Iris pigment epithelial cell (primary cell): ENCODE measurements at places on chromosomes 1 and 21.

DNA sequence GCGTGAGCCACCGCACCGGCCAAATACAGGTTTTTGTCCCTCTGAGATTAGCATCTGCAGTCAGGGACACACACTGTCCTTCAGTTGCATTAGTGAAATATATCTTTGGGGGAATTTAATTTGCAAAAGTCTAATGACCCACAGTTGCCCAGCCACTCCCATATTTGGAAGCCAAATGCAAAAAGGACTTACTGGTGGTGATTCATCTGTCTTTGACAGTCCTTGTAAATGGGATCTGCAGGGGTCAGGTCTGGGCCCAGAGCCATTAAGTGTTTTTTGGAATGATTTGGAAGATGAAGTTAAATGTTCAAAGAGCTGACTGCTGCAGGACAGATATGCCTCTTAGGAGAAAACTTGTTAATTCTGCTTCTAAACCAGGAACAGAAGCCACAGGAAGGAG is 44.6 kb upstream of the DNASE2B start:
- no peak for DNase-seq

DNA sequence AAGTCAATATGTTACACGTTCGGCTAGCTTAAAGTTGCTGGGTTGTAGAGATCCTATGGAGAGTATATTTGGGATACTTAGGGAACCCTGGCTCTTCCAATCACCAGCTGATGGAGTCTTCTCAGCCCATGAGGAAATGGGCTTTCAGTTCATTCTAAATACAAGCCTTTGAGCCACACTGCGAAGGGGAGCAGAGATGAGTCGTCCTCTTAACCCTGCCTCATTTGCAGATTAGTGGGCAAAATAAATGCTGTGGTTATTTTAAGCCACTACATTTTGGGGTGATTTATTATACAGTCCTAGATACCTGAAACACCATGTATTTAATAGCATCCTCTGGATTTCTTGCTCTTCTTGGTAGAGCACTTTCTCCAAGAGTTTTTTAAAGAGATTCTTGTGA is 19.0 kb upstream of the VCAM1 start:
- DNase-seq = peak; percentile 24

DNA sequence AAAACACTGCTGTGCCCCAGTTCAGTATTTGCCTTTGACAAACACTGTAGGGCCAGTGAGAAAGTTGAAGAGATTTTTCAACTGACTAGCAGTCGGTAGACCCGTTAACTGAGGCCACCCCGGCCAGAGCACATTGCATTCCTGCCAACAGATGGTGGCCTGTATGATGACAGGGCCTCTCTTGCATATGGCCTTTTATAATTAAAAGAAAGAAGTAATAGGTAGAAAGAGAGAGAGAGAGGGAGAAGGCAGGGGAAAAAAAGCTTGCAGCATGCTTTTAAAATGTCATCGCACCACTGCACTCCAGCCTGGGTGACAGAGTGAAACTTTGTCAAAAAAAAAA is 4.7 kb upstream of the C1orf174 start:
- DNase-seq = no peak

DNA sequence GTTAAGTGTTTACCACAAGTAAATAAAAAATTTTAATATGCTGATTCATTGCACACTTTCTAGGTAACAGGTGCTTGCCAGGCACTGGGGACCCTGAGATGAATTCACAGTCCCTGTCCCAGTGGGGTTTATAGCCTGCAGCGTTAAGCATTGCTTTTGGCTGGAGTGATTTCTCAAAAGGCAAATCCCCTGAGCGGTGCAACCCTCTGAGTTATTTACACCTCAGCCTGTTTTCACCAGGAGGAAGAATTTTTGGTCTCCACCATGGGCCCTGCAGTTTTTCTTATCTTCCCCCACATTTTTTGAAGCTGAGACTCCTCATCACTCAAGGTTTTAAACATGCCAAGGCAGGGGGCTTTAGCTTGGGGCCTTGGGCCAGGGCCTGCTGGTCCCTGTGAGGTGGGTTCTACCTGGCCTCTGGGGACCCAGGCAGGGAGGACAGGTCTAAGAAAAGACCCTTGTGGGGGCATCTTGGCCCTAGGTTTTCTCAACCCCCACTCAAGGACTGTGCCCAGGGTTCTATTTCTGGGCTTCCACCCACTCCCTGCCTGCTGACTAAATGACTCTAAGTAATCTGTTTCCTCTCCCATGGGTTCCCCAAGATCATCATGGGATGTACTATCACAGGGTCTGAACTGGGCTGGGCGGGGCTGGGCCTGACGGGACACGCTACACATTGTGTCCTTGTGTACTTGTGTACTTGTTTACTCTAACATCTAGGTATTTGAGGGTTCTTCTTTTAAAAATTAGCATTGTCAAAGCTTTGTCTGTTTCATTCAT is 10.2 kb upstream of the CHIT1 start:
- no peak for DNase-seq

GRCh38 chr1:205587581-205587980 is 44.2 kb downstream of the ELK4 start:
- no peak for DNase-seq

DNA sequence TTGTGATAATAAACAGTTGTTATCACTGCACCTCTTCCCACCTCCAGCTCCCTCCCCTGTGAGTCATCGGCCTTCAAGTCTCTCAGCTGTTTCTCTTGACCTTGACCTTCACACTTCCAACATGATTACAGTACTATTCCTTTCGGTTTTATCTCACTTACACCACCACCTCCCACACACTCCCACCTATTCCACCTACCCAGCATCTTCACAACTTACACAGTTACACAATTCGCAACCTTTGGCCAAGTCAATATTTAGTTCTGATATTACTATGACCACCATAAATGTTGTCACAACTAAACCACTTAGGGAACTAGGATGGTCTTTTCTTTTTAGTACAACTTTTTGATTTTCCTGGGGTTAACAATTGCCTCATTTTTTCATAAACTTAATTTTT is 60.2 kb downstream of the RIPK4 start:
- DNase-seq = peak; percentile 50

- DNase-seq = peak; percentile 97
Measured at GRCh38 chr1:219324629-219325367, 151.1 kb downstream of the LYPLAL1 start.

DNA sequence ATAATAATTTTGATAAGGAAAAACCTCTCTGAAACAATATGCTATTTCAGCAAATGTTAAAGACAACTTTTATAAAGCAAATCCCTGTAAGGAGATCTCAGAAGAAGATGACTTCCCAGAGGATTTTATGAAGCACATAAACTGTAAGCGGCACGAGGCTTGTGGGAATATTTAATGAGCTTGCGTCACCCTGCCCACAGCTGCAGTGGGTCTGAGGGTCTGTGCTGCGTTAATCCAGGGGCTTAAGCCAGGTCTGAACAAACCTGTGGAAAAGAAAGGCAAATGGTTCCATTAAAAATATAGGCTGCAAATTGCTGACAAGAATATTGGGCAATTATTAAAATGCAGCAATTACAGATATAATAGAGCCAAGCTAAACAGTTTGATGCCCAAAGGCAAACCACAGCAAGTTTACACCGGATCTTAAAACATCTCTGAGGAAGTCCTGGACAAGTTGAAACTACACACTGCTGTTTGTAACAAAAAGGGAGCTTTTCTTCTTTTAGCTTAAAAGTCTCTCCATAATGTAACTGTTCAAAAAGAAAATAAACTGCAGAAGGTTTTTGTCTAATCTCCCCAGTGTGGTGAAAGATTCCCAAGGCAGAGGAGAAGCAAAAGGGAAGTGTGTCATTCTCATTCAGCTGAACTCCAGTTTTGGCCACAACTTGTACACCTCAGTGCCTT is 21.8 kb downstream of the TGFBR3 start:
- peak; percentile 70 for DNase-seq

DNA sequence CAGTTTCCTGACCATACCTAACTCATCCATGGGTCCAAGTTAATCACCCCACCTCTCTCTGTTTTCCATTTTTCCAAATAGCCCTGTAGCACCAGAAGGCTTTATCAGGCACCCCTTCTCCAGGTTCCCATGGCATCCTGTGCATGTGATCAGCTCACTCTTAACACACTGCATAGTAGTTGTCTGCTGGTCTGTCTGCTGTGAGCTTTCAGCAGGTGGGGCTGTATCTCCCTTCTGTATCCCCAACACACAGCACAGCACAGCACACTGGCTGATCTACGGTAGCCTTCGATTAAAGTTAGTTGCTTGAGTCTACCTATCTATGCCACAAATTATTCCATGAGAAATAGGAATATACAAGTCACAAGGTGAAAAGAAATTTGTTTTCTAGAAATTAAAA is 54.3 kb upstream of the C1orf198 start:
- DNase-seq = no peak

DNA sequence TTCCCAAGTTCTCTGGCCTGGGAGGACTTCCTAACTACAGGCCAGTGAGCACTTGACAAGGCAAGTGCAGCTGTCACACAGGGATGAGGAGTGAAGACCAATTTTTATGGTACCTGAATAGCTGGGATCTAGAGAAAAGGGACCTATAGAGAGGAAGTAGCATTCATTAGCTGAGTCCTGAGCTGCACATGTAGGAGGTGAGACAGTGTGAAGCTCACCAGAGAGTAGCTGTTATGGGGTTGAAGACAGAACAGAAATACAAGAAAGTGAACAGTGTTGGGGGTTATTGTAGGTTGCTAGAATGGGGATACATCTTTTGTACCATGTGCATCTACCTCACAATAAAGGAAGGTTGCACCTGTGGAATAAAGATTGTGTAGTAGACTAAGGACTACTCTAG is 37.7 kb upstream of the PYHIN1 start:
- no peak for DNase-seq

GRCh38 chr1:28171246-28171645 is 5.2 kb downstream of the PTAFR start:
- no peak for DNase-seq

GRCh38 chr1:12171206-12172041 is 4.6 kb downstream of the TNFRSF1B start:
- no peak for DNase-seq

- no peak for DNase-seq
Measured at GRCh38 chr1:184429335-184429734, 42.5 kb downstream of the C1orf21 start.

- DNase-seq = no peak
Measured at GRCh38 chr1:95620076-95620475, 386.1 kb downstream of the RWDD3 start.

- peak; percentile 63 for DNase-seq
Measured at GRCh38 chr1:145985502-145986439, 10.6 kb downstream of the TXNIP start.

GRCh38 chr1:44723496-44724295 is 7.3 kb downstream of the RNU5D-1 start:
- no peak for DNase-seq

GRCh38 chr1:159868766-159869165 is 6.3 kb upstream of the VSIG8 start:
- DNase-seq = no peak

DNA sequence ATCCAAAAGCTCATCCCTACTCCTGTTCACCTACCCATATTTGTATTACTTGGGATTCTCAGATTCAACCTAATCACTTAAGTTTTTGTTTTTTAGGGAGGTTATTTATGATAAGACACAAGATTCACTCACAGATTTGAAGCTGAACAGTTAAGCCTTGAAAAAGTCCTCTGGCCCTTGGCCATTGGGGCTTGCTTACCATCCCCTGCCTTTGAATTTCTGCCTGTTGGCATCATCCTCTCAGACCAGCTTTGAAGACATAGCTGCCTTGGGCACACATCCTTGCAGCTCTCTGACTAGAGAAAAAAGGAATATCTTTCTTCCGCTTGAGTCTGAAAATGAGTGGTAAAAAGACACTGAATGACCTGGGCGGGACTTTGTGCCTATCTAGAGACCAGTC is 41.8 kb upstream of the RALGPS2 start:
- peak; percentile 9 for DNase-seq

DNA sequence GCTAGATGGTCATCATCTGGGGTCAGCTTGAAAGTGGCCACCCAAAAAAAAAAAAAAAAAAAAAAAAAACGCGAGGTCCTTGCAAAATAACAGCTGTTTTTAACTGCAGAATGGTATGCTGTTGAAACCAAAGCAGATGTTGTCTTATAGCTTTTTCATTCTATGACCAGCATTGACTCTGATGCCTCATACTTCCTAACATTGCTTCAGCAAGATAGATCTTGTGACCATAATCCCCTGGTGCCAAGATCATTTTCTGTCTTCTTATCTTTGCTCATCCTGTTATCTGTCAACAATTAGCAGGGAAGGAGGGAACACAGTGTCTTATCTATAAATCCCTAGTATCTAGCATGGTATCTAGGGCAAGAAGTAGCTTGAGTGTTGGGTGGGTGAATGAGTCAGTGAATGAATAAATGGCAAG is 181.5 kb downstream of the PLPP3 start:
- DNase-seq = no peak

DNA sequence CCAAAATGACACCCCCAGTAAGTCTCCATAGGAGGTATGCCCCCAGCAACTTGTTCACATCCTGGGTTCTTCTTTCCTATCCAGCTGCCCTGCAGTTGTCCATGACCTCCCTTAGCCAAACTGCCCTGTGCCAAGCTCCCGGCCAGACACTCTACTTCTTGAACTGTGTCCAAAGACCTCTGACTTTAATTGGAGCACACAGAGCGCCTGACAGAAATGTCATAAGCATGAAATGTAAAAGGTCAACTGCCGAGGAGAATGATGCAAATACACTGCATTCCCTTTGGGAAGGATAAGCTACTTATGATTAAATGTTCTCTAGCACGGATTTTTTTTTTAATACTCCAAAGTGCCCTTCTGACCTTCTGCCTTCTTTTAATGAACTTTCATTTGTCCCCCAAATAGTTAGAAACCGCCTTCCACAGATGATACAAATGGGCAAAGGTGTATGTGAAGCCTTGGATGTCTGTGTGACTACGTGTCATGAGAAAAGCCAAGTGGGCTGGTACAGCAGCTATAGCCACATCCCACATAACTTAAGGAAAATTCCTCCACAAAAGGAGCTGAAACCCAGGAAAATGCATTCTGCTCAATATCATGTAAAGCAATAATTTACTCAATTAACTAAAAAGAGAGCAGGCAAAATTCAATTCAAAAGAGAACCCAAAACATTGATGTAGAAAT is 26.8 kb downstream of the PALMD start:
- peak; percentile 11 for DNase-seq

DNA sequence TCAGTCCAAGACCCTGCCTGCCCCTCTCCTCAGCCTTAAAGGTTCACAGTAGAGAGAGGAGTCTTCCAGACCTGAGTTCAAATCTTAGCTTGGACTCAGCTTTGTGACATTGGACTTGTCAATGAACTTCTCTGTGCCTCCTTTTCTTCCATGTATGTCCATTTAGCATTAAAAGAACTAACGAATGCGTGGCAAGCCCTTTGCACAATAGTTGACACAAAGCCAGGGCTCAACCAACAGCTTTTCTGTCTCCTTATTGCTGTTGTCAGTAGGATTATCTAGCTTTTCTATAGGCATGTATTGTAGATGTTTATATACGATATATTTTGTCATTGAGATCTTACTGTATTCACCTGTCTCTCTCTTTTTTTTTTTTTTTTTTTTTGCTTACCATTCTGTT is 450.8 kb downstream of the PTPRU start:
- no peak for DNase-seq

DNA sequence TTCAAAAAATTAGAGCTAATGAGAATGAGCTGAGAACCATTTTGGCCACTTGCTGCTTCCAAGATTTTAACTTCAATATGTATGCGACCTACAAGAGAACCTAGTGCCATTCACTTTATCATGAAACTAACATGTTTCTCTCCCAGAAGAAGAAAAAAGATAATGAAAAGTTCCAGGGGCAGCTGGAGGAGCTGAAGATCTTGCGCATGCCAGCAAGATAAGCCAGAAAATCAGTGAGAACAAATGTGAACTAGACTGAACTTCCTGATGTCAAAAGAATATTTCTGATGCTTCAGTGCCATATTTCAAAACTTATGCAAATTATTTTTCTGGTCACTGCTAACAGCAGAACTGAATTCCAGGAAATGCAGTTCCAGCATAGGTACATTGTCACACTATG is 1265.1 kb downstream of the BRINP3 start:
- DNase-seq = no peak

GRCh38 chr1:170885551-170885950 is 49.8 kb upstream of the MROH9 start:
- DNase-seq = no peak
